Epithelial cell of proximal tubule (primary cell): ENCODE measurements at places on chromosomes 11 and 22. TPM values are rescaled to one million over a fixed set of nuclear protein-coding genes. Genes with fewer than 3 reads are reported as not detected.

DNA sequence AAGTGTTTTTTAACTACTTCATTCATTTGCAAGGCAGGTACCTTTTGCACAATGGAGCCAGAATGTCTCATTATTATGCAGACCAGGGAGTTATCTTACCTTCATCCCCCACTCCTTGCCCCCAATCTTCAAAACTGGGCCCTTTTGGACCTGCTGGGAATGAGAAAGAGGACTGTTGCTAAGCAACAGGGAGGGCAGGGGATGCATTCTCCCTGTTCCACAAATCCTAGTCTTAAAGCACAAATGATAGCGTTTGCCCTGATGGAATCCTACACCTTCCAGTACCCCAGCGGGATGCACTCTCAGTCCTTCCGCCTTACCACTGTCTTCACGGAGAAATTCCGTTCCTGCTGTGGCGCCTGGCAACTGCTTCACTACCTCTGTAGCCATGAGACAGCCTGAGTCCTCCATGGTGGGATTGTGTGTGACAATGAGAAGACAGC, 4.1 kb upstream of the KCNJ1 start:
- DNase-seq, result no peak

GRCh38 chr22:36977401-36977861, 41.8 kb downstream of the TST start:
- no peak for DNase-seq

DNA sequence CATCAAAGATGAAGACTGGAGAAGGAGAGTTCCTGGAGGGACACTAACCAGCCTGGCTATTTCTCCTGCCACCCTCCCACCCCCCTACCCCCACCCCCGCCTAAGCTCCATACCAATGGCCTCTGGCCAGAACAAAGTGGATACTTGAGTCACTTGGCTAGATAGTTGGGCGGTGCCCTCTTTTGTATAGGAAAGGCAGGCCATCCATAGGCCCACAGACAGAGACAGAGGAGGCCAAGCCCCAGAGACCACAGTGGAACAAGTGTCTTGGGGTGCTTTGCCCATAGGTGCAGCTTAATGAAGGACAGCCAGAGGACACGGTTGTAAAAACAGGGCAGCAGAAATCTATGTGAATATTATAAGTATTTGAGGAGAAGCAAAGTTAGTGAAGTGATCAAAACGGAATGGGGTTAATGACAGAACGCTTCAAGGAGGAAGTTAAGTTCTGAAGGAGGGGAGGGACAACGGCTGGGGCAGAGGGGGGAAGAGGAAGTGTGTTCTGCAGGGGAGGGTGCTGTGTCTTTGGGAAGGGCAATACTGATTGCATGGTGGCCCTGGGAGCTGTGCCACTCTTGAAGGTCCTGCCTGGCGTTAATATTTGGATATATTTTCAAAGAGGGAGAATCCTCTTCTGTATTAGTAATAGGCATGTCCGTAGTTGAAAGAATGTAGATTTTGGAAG, 32.7 kb downstream of the FLI1 start:
- DNase-seq, result no peak

DNA sequence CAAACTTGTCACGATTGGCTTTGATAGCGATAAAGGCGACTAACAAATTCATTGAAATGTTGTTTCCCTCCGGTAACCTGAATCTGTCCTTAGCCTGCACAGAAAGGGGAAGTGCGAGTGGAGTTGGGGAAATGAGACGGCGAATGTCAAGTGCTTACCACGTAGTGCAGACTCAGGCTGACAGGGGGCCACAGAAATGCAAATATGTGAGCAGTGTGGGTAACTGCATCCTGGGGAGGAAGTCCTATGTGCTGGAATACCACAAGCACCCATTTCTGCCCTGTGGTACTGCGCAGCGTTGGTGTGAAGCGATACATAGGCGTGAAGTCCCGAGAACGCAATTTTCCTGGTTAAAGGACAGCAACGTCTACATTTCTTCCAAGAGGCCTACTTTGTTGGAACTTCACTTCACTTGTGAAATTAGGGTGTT, 869 bp upstream of the EIF4ENIF1 start:
- DNase-seq, result no peak

DNA sequence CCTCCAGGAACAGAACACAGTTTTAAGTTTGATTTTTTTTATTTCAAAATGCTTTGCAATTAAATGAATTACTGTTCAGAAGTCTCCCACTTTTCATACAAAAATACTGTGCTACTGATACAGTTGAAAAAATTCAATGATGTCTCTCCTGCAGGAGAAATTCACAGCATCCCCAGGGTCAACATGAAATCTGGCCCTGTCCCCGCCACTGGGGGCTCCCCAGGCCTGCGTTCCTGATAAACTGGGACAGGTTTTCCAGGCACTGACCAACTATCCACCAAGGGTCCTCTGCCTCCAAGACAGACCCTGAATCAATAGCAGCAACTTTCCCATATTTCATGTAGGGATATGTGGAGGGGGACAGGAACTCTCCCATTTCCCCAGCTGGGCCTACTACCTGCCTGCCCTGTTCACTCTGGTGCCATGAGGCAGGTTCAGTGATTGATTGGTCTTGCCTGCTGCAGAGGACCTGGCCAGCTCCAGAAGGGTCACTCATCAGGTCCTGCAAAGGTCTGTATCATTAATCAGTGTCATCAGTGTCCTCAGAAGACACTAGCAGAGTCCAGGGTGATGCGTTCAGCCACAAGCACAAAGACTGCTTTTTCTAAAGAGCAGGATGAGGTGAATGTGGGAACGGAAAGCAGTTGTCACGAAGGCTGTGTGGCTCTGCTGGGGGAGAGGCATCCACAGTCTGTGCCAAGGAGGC, 43.4 kb downstream of the PISD start:
- DNase-seq, result no peak

GRCh38 chr22:29700206-29700899, 19.4 kb upstream of the CABP7 start:
- no peak for DNase-seq

- no peak for DNase-seq
Measured at GRCh38 chr11:116326146-116326545, 446.6 kb downstream of the BUD13 start.

DNA sequence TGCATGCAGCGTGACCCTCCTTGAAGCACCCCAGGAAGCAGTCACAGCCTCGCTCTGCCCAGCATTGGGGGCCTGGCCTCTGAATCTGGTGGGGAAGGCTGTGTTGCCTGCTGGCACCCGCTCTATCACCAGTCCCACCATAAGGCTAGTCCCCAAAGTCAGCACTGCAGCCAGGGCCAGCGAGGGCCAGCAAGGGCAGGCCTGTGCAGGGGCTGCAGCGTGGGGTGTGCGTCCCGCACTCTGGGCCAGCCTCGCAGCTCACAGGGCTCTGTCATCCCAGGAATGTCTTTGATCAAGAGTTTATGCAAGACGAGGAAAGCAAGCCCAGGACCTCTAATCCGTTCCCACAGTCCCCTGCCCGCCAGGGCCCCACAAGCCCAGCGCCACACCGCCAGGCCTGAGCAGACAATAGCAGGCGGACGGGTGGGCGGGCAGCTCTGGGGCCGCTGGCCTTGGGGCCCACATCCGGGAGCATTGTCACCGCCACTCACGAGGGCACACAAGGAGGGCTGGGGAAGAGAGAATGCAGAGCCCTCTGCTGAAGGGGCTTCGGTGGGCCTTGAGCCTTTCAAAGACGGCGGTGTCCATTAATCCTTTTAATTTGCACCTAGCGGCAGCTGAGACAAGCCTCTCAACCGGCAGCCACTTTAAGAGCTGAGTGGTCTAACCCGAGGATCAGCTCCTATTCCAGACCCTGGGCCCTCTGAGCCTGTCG, 17.1 kb downstream of the LTO1 start:
- no peak for DNase-seq

DNA sequence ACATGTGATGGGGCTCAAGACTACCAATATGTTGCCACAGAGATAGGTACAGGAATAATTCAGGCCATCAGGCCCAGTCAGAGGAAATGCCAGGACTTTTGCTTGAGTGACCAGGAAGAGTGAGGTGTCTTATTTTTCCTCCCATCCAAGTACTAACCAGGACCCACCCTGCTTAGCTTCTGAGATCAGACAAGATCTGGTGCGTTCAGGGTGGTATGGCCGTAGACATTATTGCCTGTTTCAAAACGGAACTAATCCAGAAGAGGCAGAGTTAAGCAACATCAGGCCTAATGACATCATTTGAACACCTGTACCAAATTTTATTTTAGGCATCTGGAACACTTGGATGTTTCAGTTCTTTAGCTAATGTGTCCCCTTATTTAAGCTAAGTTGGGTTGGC, 205.5 kb upstream of the POU2AF2 start:
- no peak for DNase-seq

GRCh38 chr11:116852261-116853031, 15.0 kb upstream of the APOA1 start:
- no peak for DNase-seq

GRCh38 chr11:44750551-44751465, 24.0 kb downstream of the TSPAN18 start:
- DNase-seq, result no peak

GRCh38 chr11:77467233-77467632, 6.7 kb downstream of the PAK1 start:
- DNase-seq, result no peak

DNA sequence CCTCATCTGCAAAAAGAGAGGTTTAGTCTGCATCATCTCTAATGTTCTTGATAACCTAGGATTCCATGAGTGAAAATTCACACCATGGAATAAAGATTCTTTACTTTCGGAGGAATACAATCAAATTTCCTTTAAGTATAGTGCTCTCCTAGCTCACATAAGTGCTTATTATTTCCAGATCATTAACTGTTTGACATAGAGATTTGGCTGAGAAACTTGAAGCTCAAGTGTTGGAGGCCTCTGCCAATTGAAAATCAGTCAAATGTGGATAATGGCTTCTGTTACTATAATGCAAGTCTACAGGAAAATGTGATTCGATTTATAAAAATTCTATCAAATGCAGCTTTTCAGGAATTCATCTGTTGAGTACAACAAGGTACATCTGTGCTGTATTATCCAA, 144.6 kb downstream of the KIF18A start:
- DNase-seq, result no peak

- DNase-seq, result no peak
Measured at GRCh38 chr11:133518702-133519264, 13.5 kb downstream of the OPCML start.

GRCh38 chr22:33409079-33409478, 350.9 kb upstream of the SYN3 start:
- no peak for DNase-seq

GRCh38 chr11:7964873-7965272, 374 bp downstream of the NLRP10 start:
- no peak for DNase-seq

GRCh38 chr11:48001438-48002021, 21.2 kb downstream of the PTPRJ start:
- peak; percentile 86 for DNase-seq

- no peak for DNase-seq
Measured at GRCh38 chr11:128669506-128670270, 24.2 kb upstream of the FLI1 start.

DNA sequence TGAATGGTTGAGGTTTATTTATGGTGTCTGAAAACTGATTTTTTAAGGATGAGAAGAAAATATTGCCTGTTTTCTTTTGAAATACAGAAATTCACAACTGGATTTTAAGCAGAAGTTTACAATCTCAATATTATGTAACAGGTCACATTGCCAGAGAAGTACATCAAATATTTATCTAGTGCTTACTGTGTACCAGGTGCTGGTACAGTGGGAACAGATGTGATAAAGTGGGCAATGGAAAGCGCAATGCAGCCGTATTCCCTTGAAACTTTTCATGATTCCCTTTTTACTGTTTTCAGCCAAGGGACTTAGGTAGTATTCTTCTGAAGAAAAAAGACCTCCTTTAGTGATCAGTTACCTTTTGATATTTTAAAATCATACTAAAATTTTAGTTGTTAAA, 49.6 kb downstream of the TTC17 start:
- DNase-seq, result no peak

DNA sequence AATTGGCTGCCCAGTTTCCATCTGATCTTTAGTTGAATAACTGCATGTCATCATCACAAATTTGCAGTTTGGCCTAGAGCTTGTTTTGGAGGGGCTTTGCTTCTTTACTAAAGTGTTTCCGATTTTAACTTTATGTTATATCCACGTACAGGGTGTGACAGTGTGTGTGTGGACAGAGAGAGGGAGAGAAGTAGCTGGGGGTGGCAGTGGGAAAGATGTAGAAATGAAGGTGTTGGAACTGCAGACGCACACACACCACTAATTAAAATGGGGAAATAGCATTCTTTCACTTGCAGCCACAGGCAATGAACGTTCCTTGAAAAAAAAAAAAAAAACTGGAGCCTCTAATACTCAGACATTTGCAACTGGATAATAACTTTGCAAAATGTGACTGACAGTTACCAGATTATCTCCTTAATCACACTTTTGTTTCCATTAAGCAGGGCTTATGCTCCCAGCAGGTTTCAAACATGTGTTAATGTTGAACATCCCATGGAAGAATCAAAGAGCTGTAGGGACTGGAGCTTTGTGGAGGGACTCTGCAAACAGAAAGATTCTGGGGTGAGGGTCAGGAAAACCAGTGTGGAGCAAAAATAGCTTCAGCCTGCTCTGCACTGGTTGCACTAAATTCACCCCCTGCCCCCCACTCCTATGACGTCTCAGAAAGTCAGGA, 238.1 kb upstream of the TENM4 start:
- DNase-seq, result no peak

Gene ASRGL1
- total RNA-seq, result 19.7 and 25.8 TPM in 2 replicates

Gene TRIM21
- 18.3 and 24.2 TPM in 2 replicates for total RNA-seq

Gene TYR
- total RNA-seq, result not detected in 2 replicates

Gene GTSE1
- 18.2 and 35.8 TPM in 2 replicates for total RNA-seq

Gene TSGA10IP
- not detected in 2 replicates for total RNA-seq

Gene BATF2
- 0.35 and 1.1 TPM in 2 replicates for total RNA-seq

Gene TSKU
- 18.3 and 23.4 TPM in 2 replicates for total RNA-seq

Gene FADS3
- total RNA-seq, result 40.7 and 48.0 TPM in 2 replicates
